ENCODE measurements at places on chromosomes 7 and 10.
A peak's percentile ranks its signal among the peaks of the same experiment; 100 is the strongest.

- DNase-seq: no peak
These were observed 71.1 kb upstream of the SLC39A12 start for GRCh38 chr10:17880601-17881000.

GRCh38 chr7:153475239-153475638 lies 577.0 kb upstream of the DPP6 start:
- DNase-seq: no peak

- DNase-seq: no peak
These were observed 204.7 kb downstream of the NXPH1 start for GRCh38 chr7:8638076-8638475.

DNA sequence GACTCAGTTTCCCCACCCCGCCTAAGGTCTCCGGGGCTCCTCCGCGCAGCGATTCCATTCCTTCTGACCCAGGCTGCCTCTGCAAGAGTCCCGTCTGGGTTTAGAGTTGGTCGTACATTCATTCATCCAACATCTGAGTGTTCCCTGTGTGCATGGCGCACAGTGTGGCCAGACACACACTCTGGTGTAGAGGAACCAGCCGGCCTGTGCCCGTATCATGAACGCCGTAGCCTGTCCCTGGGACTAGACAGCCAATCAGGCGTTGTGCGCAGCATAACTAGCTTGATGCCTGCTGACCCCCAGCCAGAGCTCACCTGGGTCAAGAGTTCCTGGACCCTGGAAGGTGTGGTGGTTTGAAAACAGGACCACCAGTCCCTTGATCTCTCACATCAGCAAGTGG lies 20.9 kb upstream of the PDGFA start:
- no peak for DNase-seq

- peak; percentile 55 for DNase-seq
These were observed 46.4 kb downstream of the AOAH start for GRCh38 chr7:36677769-36678437.

DNA sequence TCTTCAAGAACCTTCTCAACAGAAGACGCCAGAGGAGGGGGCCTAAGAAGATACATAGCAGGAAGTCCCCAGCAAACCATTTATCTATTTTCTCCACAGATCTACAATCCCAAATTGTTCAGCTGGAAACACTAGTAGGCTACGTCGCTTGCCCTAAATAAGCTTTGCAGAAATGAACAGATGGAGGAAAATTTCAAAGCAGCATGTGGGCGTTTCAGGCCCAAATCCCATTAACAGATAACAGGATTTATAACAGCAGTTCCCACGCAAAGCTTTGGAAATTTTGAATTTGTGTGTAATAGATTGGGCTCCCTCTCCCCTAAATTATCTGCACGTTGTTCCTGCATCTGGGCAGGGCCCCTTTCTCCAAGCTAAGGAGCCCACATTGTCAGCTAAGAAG lies 60.6 kb upstream of the FRMD4A start:
- no peak for DNase-seq

DNA sequence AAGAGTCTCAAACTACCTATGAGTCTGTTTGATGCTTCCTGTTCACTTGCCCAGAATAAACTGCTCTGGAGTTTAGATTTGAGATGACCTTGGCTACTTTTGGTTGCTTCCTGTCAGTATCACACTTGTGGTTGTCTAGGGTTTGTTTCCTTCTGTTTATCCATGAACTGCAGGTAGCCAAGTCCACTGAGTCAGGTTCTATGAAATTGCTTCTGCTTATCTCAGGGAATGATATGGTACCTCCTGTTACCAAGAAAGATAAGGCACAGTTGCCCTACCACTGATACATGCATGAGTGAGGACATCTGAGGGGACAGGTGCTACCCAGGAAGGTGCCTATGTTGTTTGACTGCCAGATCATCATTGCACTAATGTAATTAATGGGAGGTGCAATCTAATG lies 15.8 kb upstream of the EEPD1 start:
- no peak for DNase-seq

GRCh38 chr10:120818301-120818700 lies 32.9 kb upstream of the WDR11 start:
- no peak for DNase-seq

DNA sequence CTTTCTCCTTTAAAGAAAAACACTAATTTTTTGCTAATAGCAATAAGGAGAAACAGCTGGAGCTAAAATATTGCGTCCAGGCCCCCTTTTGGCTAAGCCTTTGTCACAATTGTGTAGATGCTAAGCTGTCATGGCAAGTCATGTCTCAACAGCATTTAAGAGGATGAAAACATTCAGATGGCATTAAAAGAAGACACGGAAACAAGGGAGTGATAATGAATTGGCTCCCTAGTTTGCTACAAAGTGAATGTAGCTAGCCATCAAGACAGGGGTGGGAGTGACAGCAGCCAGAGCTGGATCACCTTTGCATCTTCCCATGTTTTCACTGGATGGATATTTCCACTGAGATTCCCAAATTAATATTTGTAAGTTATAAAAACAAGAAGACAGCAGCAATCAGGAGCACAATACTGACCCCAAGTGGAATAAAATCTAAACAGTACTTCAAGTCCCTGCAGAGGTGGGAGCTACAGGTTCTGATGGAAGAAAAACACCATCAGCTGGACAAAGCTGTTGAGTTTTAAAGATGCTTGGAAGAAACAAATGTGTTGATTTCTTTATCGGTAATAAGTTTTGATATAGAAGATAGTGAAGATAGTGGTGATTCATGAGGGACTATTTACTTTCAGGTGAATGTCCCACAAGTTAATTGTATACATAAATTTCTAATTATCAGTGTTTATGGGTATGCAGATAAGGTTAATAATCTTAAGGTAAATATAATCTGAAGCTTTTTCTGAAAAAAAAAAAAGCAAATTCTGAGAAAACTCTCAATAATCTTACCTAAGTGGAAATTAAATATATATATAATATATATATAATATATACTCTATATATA lies 129.4 kb downstream of the SLC16A9 start:
- no peak for DNase-seq

- DNase-seq: no peak
These were observed 3.5 kb downstream of the INPP5A start for GRCh38 chr10:132541129-132541528.

- no peak for DNase-seq
These were observed 18.0 kb downstream of the DNAJC1 start for GRCh38 chr10:21985541-21985940.

DNA sequence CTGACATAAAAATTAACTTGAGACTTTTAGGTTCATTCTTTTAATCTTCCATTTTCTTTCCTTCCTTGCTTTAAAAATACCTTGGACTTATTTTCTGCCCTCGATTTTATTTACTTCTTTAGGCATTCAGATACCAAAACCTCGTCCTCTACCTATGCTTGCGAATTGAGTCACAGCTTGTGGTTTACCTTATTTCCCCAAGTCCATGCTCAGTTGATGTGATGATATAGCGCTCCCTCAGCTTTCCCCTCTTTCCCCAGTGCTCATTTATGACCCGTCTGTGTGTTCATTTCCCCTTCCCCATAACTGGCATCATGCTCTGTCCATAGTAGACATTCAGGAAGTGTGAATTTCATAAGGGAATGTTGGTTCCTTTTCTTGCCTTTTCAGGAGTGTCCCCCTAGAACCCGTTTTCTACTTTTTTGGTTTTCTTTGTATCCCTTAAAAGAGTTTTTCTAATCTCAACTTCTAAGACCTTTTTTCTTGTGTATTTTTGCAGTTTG lies 19.1 kb upstream of the PRKRIP1 start:
- DNase-seq: no peak

- no peak for DNase-seq
These were observed 34.8 kb upstream of the CCSER2 start for GRCh38 chr10:84293574-84294016.

GRCh38 chr10:124683814-124684213 lies 60.4 kb downstream of the FAM53B start:
- DNase-seq: no peak

DNA sequence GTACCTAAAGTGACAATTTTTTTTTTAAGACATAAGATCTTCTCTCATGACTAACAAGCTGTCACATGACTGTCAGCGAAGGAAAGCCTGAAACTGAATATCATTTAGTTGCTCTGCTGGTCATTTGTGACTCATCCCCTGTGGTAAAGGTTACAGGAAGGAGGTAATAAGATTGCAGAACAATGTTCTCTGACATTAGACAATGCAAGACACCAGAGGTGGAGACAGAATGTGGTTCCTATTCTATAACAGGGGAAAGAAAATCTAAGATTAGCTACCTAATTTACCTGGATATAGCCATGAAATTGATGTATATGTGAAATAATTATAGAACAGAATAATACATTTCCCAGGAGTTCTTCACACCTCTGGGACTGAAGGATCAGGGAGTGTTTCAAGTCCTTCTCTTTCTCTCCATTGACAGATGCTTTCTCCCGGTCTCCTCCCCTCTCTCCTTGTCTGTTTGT lies 47.7 kb downstream of the LRGUK start:
- no peak for DNase-seq

DNA sequence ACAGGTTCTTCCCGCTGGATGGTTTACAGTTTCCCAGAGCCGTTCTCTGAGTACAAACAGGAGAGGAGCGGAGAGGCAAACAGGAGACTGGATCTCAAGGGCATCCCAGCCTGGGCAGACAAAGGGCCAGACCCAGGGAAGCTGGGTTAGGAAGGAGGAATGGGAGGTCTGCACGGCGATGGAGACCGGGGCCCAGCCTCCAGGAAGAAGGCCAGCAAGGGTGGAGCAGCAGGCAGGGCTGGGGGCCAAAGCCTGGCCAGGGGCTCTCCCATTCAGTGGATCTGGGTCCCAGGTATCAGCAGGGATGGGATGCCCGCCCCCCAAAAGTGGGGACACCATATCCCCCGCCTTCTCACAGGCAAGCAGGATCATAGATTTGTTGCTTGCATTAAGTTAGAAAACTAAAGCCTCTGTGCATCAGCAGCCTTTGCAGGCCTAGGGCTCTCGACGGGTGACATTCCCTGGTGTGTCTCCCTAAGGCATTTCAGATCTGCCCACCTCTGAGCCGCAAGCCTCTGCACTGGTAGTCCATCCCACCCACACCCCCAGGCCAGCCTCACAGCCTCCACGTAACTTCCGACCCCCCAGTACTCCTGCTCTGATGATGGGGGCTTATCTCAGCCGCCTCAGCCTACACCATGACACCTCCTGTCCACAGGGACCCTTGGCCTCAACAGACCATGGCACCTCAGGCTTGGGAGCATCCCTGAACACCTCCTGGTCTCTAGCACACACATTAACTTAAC lies 59.9 kb downstream of the TNS3 start:
- DNase-seq: no peak

- no peak for DNase-seq
These were observed 197.4 kb downstream of the AHR start for GRCh38 chr7:17495655-17496394.

- no peak for DNase-seq
These were observed 564.2 kb downstream of the HTR7 start for GRCh38 chr10:90293616-90294015.

DNA sequence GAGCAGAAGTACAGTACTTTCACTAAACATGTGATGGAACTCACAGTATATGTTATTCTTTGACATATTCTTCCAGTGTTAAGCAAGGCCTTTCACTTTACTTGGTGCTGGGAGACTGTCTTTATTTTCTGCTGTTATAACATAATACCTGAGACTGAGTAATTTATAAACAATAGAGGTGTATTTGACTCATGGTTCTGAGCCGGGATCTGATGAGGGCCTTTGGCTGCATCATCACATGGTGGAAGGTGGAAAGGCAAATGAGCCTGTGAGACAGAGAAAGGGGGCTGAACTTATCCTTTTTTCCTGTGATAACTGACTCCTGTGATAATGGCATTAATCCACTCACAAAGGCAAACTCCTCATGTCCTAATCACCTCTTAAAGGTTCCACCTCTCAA lies 1.4 kb downstream of the SUPV3L1 start:
- DNase-seq: no peak

- DNase-seq: no peak
These were observed 18.5 kb upstream of the PTPRN2 start for GRCh38 chr7:158606129-158606528.

DNA sequence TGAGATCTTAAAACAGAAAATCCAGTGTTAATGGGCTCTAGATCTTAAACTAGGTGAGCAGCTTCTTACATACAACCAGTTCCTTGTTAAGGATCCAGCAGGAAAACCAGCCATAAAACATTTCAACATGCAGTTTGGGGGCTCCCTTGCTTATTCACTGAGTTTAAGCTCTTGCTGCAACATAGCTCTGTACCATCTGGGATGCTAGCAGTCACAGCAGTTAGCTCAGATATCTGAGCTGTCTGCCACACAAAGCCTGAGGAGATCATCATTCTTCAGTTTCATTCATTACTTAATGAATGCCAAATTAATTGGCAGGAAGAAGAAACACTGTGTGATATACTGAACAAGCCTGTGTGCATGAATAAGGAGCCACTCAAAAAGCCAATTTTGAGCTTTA lies 62.8 kb downstream of the PODXL start:
- no peak for DNase-seq

- no peak for DNase-seq
These were observed 24.5 kb downstream of the FRMD4A start for GRCh38 chr10:14306190-14306589.

DNA sequence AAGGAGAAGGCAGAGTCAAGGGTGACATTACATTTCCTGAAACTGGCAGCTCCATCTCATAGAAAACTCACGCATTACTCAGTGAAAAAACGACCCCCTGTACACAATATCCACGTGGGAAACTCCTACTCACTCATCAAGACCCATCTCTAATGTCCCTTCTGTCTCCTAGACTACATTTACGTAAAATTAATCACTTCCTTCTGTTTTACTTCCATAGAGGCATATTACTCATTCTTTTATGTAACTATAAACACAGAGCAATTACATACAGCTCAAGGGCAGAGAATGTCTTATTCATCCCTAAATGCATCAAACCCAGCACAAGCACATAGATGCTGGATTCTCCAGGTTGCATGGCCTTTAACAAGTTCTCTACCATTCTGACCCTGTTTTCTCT lies 281.8 kb downstream of the KCNMA1 start:
- DNase-seq: no peak

DNA sequence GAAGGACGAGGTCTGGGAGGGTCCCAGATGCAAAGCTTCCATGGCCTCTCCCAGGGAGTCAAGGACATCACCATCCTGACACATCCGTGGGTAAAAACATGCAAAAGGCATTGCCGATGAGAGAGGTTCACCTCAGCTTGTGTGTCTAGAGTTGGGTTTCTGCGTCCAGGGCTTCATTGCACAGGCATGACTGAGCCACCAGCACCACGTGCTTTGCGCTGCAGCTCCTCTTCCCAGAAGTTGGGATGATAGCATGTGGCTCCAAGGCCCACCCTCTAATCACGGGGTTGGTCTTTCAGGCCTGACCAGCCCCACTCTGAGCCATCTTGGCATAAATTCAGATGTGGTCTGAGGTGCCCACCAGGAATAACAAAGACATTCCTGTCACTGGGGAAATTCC lies 7.1 kb upstream of the RASGEF1A start:
- DNase-seq: no peak

- DNase-seq: no peak
These were observed 123.4 kb downstream of the ATE1 start for GRCh38 chr10:121804460-121804859.

Data from activated CD4-positive, alpha-beta T cell treated with anti-CD3 and anti-CD28 coated beads for 4 hours (primary cell).